G401 (cell line): ENCODE measurements at places on chromosomes 3 and 15. TPM values are rescaled to one million over a fixed set of nuclear protein-coding genes. Genes with fewer than 3 reads are reported as not detected.

LRRC2 gene
- not detected in 2 replicates for total RNA-seq

CCDC33 gene
- 3.5 and 16.8 TPM in 2 replicates for total RNA-seq

CPB1 gene
- not detected in 2 replicates for total RNA-seq

DNA sequence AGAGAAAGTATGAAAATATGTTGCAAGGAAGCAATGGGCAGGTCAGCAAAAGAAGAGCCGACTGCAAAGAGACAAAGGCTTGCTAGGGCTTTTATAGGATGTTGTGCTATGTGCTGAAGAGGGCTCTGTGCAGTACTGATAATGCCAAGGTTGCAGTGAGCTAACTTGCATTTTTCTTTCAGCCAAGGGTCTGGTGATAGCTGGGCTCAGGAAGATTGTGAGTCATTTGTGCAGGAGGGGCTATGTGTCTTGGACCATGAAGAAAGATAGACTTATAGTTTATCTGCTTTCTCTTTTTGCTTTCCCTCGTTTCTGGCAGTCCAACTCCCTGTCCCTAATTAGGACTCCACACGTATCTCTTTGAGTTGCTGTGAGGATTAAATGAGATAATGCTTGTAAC, 64.5 kb upstream of the LRIG1 start:
- no peak for DNase-seq

GRCh38 chr3:184748219-184749135, 36.6 kb upstream of the MAGEF1 start:
- peak; percentile 6 for DNase-seq

DNA sequence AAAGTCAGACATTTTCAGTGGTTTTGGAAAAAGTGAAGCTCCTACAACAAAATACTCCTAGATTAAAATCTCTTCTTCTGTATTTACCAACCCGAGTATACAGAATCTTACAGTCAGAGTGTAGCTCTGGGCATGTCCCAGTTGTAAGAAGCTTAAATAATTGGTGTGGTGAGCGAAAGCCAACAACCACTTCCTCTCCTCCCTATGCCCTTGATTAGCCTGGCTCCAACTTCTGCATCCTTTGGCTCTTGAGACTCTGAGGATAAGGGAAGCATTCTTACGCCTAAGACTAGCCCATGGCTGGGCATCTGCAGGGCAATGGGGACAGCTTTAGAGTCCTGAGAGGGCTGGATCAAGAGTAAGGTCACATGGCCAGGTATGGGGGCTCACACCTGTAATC, 25.5 kb downstream of the RFT1 start:
- no peak for DNase-seq

DNA sequence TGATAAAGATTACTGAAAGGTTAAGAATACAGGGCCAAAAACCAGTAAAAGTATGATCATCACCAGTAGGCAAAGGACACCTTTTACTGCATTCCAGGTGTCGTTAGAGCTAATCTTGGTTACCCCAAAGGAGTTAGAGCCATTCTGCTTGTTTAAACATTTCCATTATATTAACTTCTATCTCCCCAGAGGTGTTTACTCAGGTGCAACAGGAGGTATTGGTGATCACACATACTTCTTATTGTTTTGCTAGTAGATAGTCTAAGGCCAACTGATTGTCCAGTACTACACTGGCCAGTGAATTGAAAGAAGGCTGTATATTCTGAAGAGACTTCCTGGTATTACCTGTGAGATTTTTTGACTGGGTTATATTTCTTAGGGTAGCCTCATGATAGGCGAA, 22.8 kb downstream of the MKRN3 start:
- no peak for DNase-seq

- no peak for DNase-seq
These were observed 113.5 kb downstream of the FNDC3B start for GRCh38 chr3:172152874-172153273.

GRCh38 chr15:63349156-63349555, 32.5 kb downstream of the CA12 start:
- DNase-seq = no peak

GRCh38 chr3:133130168-133130567, 92.0 kb downstream of the TMEM108 start:
- no peak for DNase-seq

DNA sequence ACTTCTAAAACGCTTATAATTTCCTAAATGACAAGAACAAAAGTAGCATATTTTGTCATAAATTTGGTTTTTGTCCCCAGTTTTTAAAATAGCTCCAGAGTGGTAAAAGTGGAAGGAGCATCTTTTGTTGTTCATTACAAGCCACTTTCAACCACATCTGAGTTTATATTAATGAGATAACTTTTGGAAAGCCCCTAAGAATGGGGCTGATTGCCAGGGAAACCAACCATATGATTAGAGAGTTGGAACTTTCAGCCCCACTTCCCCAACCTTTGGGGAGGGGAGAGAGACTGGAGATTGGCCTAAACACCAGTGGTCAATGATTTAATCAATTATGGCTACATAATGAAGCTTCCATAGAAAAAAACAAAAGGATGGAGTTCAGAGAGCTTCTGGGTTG, 57.4 kb downstream of the CPA3 start:
- no peak for DNase-seq

- DNase-seq = no peak
These were observed 331.9 kb downstream of the ULK4 start for GRCh38 chr3:41629986-41630385.

CSPG5 gene
- total RNA-seq = 5.9 and 8.5 TPM in 2 replicates

GRCh38 chr3:64687086-64687780, 567 bp downstream of the ADAMTS9 start:
- no peak for DNase-seq

DNA sequence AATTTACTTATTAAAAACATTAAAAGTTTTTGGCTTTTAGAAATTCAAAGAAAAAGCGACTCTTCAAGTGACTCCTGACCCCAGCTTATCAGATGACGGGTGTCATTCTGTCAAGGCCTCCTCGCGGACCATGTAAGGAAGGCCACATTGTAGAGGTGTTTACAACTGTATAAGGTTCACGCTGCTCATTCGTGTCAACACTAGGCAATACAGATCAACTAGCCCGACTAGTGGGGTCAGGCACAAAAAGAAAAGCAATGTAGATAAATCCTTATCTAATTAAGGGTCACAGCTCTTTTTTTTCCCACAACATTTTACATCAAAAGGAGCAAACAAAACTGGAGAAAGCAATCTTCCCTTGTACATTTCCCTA, 207.5 kb upstream of the NR2F2 start:
- no peak for DNase-seq

DNA sequence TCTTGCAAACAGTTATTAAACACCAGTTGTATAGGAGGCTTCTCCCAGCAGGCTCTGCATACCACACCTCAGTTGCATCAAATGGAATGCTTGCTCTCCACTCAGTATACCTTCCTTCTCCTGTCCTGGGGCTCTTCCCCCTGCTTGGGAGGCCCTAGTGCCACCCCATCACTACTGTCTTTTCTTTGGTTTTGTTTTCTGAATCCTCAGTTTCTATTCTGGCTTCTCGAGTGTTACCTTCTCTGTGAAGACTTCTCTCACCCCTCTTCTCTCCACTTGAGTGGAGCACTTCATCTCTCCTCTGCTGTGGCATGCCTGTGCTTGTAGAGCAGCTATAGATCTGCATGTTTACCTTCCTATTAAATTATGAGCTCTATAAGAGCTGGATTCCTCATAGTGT, 75.7 kb upstream of the TPRG1 start:
- no peak for DNase-seq

GRCh38 chr3:189457201-189457607, 174.0 kb upstream of the TP63 start:
- DNase-seq = no peak
